Brain (organoid and tissue), 16 donors: ENCODE measurements at places on chromosomes 1 and 21.

GRCh38 chr21:38384675-38385426, 113.4 kb downstream of the ERG start:
- DNase-seq, result peak; percentile 92

DNA sequence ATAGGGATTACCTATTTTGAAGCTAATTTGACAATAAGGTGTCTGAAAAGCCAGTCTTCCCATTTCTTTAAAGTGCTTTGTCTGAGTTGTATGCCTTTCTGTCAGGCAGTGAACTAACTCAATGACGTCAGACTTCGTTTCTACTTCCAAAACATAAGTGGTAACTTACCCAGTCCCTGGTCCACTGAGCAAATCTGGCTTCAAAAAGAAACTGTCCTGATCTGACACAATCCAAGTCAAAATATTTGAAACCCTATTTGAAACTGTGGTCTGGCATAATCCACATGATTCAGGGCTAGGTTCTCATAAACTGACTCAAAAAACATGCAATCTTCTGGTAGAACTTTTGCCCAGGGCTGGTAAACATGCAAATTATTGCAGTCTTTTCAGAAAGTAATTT, 34.0 kb downstream of the DIRAS3 start:
- DNase-seq, result peak; percentile 31

GRCh38 chr1:7018351-7018750, 233.1 kb downstream of the CAMTA1 start:
- DNase-seq, result no peak

DNA sequence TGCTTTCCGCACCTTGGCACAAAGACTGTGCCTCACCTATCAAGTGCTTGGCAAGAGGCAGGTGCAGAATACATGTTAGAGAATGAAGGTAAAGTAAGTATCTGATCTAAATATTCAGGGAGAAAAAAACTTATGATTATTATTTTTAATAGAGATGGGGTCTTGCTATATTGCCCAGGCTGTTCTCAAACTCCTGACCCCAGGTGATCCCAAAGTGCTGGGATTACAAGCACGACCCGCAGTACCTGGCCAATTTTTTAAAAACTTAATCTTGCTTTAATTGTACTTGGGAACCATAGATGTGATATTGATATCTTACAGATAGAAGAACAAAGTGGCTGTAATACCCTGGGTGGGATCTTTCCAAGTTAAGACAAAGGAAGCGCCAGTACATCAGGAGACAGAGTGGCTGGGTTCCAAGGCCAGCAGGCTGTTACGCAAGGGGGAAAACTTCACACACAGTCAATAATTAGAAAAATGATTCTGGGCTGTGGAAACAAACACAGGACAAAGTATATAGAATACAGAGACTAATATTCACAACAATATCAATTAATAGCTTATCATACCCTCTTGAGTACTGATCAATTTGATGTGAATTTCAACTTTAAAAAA, 58.6 kb upstream of the ATP1A1 start:
- no peak for DNase-seq

- DNase-seq, result no peak
Observed at GRCh38 chr1:201422436-201423030, 1.0 kb upstream of the TNNI1 start.

DNA sequence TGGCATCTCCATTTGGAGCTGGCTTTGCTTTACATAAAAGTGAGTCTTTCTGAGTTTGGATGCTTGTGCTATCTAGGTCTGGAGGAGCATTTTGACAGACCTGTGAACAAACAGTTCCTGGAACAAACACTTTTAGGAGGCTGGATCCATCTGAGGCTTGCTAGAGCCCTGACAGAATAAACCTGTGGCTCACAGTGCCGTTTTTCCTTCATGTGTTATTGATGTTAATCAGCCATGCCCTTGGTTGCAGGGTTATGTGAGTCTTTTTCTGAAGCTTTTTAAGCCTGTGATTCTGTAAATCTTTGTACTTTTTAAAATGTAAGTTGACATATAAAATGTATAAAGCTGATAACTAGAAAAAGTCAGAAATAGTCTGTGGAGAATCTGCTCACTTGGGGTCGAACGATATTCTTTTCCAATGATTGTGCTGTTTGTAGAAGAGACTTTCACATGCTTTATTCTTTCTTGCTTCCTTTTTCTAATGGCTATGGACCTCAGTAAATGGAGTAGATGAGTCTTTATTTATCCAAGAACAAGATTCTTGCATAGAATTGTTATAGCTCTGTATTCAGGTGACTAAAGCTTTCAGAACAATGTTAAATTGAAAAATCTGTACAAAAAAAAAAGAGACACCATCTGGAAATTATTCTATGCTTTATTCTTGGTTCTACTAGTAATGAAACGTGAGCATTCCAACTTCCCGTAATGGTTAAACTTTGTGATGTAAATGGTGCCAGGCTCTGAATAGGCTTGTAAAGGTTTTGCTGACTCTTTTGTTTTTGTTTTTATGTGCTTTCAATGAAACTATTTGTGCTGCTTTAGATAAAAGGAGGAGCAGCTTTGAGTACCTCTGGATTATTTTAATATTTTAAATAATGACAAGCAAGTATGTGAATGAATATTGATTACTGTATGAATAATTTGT, 53.7 kb downstream of the CACHD1 start:
- no peak for DNase-seq

- DNase-seq, result no peak
Observed at GRCh38 chr21:42521384-42521783, 7.7 kb downstream of the SLC37A1 start.

GRCh38 chr1:223788746-223789415, 56.9 kb downstream of the TP53BP2 start:
- no peak for DNase-seq

- DNase-seq, result peak; percentile 78
Observed at GRCh38 chr1:170698301-170699275, 34.7 kb downstream of the PRRX1 start.

- DNase-seq, result no peak
Observed at GRCh38 chr1:44740179-44740617, 561 bp downstream of the KIF2C start.

DNA sequence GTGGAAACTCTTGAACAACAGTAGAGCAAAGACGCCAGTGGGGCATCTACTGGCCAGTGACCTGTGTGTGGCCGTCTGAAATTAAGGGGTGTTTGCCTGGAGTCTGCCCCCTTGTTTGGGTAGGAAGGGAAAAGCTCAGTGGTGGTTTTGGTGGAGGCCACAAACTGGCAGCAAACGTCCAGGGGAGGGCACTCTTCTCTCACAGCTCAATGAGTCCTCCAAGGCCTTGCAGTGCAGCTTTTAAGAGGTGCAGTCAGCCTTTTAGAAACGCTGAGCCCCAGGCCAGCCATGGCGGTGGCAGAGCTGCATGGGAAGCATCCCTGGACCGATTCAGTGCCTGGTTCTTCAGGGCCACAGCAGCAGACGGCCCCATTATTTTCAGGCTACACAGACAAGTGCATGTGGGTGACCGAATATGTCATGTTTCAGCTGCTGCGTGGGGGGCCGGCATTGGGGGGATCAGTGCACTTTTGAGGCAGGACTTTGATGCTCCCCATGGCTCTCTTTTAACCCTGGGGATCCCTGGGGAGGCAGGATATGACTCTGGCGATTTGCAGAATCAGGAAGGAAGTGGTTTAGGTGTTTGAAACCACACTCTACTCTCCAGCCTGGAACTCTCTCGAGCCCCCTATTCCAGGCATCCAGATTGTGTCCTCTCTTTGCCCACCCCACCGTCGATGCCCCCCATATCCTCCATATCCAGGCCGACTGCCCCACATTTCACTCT, 414.0 kb downstream of the PRDM2 start:
- peak; percentile 80 for DNase-seq

DNA sequence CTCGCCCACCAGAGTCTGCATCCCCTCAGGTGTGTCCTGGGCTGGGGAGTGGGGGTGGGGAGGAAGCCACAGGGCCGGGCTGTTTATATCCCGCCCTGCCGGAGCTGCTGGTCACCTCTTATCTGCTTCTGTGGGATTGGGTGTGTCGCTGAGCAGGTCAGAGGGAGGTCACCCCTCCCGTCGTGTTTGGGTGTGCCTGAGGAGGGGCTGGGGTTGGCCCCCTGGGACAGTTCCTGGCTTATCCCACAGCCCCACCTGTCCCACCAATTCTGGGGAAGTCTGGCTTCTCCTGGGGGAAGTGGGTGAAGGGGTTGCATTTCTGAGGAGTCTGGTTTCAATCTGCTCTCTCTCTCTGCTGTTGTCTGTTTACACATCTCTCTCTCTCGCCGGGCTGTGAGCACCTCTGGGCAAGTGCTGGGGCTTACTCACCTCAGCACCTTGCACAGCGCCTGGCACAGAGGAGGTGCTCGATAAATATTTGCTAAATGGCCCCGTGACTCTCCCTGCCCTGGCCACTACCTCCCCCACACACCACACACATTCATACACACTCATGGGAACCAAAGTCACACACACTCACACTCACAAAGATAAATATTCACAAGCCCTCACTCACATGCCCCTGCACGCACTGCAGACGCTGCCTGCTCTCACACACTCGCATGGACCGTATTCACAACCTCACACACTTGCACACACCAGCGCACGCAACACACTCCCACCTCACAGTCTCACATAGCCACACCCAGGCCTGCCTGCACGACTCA, 8.3 kb downstream of the ELF3 start:
- DNase-seq, result no peak

GRCh38 chr1:244352156-244352830, 99.4 kb downstream of the ADSS2 start:
- DNase-seq, result no peak

DNA sequence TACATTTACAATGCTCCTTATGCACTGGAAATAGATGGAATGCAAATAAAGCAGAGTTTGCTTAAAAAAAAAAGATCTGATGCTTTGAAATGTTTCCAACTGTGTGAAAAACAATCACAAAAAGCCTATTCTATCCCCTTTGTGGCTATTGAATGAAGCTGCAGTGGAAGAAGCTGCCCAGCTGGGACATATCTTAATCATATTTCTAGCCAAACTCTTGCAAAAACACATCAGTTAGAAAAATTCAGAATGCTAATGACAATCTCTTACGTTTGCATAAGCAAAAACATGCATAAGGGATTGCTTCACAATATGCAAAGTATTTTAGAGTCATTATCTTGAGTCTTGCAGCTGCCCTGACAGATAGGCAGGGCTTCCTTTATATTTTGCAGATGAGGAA, 526.4 kb upstream of the USP24 start:
- DNase-seq, result no peak

DNA sequence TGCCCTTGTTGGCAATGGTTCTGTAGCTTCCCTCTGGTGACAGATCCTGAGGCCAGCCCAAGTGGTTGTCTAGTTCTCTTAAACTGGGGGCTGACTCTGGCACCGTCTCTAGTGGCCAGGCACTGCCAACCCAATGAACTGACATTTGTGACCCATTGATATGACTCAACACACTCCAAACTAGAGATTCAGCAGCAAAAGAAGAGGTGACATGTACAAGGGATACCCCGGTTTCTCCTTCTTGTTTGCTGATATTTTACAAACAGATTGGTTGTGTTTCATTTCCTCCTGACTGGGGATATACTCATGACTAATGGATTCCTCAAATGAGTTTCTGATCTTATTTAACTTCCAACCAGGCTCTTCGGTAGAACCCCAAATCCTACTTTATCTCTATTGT, 65.9 kb upstream of the DNAJC6 start:
- no peak for DNase-seq

DNA sequence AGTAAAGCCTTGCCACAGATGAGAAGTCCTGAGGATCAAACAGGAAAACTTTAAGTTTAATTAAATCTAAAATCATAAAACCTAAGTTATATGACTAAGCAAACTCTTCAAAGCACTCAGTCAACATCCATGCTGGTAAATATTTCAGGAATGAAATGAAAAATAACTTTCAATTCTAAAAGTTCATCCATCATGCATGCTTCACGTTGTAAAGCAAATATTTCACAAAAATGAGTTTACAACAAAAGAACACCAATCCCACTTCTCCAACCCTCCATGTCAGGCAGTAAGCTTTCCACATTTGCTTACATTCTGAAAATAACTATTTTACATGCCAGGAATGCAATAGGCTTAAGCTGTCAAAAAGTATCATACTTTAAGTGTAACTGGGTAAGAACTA, 16.8 kb downstream of the APP start:
- no peak for DNase-seq

DNA sequence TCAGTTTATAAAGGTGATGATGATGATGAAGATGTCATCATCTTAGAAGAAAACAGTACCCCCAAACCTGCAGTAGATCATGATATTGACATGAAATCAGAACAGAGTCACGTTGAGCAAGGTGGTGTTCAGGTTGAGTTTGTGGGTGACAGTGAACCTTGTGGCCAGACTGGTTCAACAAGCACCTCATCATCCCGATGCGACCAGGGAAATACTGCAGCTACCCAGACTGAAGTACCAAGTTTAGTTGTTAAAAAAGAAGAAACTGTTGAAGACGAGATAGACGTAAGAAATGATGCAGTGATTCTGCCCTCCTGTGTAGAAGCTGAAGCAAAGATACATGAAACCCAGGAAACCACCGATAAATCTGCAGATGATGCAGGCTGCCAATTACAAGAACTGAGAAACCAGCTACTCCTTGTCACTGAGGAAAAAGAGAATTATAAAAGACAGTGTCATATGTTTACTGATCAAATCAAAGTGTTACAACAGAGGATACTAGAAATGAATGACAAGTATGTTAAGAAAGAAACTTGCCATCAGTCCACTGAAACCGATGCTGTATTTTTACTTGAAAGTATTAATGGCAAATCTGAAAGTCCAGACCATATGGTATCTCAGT, 16.0 kb upstream of the CHAF1B start:
- DNase-seq, result no peak

GRCh38 chr1:7334475-7335035, 436.5 kb upstream of the VAMP3 start:
- peak; percentile 79 for DNase-seq

DNA sequence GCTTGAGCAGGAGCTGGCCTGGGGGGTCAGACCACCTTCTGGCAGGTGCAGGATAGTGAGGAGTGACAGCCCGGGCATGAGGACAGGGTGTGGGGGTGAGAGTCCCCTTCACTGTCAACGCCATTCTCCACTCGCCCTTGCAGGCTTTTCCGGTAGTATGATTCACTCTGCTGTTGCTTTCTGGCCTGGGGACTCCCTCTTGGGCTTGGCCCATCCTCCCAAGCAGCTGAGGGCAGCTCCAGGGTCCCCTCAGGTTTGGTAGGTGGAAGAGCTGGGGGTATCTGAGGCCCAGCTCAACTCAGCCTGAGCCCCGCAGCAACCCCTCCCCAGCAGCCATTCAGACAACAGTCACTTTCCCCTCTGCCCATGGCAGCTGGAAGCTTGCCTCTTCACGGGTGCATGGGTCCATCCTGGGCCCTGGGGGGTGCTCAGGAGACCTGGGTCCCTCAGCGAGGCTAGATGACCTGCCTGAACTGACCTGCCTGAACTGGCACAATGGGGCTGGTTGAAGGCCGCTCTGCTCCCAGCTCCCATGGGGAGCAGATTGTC, 1.3 kb downstream of the CLDN19 start:
- DNase-seq, result no peak
